Gastroesophageal sphincter (tissue), 4 donors: ENCODE measurements at places on chromosomes 4 and X.

GRCh38 chr4:62914758-62915157 lies 1494.5 kb downstream of the TECRL start:
- ATAC-seq, result no peak

DNA sequence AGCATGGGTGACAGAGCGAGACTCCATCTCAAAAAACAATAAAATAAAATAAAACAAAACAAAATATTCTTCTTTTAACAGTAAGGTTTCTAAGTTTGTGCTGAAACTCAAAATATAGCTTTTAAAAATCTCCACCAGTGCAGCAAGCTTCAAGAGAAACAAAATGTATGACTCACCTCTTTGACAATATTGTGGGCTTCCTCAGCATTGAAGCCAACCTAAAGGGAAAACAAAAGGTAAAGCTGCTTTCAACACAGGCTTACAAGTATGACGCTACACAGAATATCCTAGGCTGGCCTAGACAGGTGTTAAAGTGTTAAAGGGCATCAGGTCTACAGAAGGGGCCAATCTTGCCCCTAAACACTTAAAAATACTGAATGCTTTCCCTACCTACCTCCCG lies 1.2 kb downstream of the DYNLT3 start:
- no peak for ATAC-seq

GRCh38 chrX:149804102-149804501 lies 22.4 kb downstream of the MAGEA9 start:
- ATAC-seq, result no peak

- no peak for ATAC-seq
These were observed 55.6 kb downstream of the CYLC1 start for GRCh38 chrX:83916525-83916924.

DNA sequence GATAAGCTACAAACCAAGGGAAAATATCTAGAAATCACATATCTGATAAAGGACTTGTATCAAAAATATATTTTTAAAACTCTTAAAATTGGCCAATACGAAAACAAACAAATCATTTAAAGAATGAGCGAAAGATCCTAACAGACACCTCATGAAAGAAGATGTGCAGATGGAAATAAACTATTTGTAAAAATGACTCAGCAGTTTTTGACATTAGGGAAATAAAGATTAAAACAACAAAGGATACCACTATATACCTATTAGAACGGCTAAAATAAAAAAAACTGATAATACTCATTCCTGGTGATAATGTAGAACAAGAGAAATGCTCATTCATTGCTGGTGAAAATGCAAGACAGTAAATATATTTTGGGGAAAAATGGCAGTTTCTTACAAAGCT lies 506.4 kb downstream of the KLHL4 start:
- no peak for ATAC-seq

GRCh38 chr4:11483046-11483445 lies 54.4 kb upstream of the HS3ST1 start:
- no peak for ATAC-seq

GRCh38 chrX:86148594-86148993 lies 343 bp downstream of the DACH2 start:
- peak; percentile 22 for ATAC-seq

- ATAC-seq, result no peak
These were observed 48.3 kb downstream of the MTHFD2L start for GRCh38 chr4:74206088-74206825.

- no peak for ATAC-seq
These were observed 78.4 kb downstream of the IRF2 start for GRCh38 chr4:184395971-184396391.

DNA sequence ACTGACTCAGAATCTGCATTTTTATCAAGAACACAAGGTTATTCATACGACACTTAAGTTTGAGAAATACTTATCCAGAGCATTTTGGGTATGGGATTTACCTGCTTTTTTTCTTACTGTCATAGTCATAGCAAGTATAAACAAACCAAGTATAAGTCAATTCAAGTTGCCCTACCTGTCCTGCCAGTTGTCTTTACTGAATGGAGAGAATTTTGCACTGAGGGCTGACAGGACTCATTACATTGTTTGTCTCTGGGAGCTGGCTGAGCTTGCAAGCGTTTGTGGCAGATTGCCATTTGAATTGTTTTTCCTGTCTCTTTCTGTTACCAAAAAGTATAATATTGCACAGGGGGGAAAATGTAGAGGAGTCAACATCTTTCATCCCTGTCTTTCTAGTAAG lies 278.9 kb upstream of the MAGEC2 start:
- ATAC-seq, result no peak

- no peak for ATAC-seq
These were observed 134.2 kb downstream of the PWWP3B start for GRCh38 chrX:106302304-106302703.

GRCh38 chrX:50799531-50799961 lies 14.4 kb downstream of the SHROOM4 start:
- no peak for ATAC-seq

GRCh38 chr4:7966281-7967062 lies 26.8 kb upstream of the AFAP1 start:
- no peak for ATAC-seq

DNA sequence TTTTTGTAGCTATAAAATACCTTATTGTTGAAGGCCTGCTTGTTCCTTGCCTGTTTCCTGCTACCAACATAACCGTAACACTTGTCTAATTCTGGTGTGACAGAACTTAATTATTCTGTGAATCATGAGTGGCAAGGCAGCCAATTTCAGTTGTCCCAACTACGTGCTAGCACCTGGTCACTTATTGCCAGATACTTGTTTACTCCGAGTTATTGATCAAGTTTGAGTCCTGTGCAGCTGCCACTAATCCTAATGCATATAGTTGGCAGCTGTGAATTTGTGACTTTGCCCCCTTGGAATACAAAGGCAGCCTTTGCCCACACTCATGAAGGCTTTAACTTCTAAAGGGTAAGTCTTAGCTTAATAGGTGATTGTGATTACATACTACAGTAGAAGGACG lies 7.8 kb upstream of the RNF128 start:
- ATAC-seq, result no peak

GRCh38 chr4:184591070-184591677 lies 58.1 kb downstream of the CASP3 start:
- ATAC-seq, result no peak

- ATAC-seq, result no peak
These were observed 3.0 kb downstream of the RAP2C start for GRCh38 chrX:132216283-132216682.

- ATAC-seq, result no peak
These were observed 1577.0 kb upstream of the TENM3 start for GRCh38 chr4:180665994-180666824.

DNA sequence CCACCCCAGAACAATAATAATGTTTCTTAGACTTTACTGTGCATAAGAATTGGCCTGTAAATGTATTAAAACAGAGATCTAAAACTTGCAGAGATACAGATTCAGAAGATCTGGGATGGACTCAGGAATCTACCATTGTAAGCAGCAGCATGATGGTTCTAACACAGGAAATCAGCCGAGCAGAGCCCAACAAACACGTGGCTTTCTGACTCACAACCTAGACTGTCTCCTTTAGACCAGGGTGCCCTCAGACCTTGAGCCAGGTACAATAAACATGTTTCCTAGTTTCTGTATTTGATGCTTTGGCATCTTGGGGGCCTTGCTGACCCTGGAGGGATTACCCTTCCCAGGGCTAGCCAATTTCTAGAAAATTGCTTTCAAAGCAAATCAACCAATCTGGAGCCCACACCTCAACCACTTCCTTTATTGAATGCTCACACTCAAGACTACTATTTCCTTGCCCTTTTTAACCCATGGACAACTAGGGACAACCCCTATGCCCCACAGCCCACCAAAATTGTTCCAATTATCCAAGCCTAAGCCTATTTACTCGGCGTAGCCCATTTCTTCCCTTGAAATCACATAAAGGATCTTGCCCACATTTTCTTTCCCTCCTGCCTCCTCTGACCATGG lies 80.5 kb downstream of the TBC1D9 start:
- no peak for ATAC-seq

- no peak for ATAC-seq
These were observed 30.7 kb upstream of the ZNF280C start for GRCh38 chrX:130299279-130300009.

- ATAC-seq, result no peak
These were observed 328.4 kb upstream of the HAND2 start for GRCh38 chr4:173858471-173858870.

- ATAC-seq, result no peak
These were observed 31.3 kb upstream of the GNRHR start for GRCh38 chr4:67785528-67785927.

GRCh38 chr4:186104890-186105646 lies 564 bp downstream of the FAM149A start:
- peak; percentile 64 for ATAC-seq

- no peak for ATAC-seq
These were observed 3.1 kb upstream of the SH3TC1 start for GRCh38 chr4:8195841-8196458.

DNA sequence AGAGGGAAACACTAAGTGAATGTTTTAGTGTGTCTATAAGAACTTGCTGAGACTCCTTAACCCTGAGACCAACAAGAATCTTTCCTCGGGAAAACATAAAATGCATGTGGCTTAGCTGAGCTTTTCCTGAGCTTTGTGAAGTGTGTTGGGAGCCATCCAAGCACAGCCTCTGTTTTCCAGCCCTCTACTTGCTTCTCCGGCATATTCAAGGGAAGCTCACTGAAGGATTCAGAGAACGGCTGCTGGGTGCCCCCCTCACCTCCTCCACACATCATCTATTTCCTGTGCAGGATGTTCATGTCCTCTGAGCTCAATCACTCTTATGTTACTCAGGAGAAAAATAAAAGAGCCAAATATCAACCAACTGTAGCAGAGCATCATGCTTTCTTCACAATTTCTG lies 492.1 kb downstream of the IL15 start:
- peak; percentile 30 for ATAC-seq

GRCh38 chrX:151711154-151711553 lies 4.7 kb upstream of the FATE1 start:
- ATAC-seq, result no peak

GRCh38 chrX:119190831-119191230 lies 45.3 kb upstream of the PGRMC1 start:
- ATAC-seq, result peak; percentile 72

DNA sequence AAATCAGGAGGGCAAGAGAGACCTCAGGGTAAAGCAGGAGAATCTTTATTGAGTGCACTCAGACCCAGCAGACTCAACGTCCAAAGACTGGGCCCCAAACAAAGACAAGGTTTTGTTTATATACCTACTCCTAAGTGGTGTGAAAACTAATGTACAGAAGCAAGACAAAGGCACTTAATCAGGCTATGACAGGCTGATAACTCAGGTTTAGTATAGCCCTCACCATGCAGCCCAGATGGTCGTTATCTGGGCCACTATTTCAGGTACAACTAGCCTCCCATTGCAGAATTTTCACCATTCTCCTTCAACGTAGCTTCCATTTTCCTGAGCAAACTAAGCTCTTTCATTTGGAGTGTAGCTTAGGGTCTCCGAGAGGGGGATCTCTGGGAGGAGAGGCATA lies 36.9 kb downstream of the SULT1E1 start:
- no peak for ATAC-seq

DNA sequence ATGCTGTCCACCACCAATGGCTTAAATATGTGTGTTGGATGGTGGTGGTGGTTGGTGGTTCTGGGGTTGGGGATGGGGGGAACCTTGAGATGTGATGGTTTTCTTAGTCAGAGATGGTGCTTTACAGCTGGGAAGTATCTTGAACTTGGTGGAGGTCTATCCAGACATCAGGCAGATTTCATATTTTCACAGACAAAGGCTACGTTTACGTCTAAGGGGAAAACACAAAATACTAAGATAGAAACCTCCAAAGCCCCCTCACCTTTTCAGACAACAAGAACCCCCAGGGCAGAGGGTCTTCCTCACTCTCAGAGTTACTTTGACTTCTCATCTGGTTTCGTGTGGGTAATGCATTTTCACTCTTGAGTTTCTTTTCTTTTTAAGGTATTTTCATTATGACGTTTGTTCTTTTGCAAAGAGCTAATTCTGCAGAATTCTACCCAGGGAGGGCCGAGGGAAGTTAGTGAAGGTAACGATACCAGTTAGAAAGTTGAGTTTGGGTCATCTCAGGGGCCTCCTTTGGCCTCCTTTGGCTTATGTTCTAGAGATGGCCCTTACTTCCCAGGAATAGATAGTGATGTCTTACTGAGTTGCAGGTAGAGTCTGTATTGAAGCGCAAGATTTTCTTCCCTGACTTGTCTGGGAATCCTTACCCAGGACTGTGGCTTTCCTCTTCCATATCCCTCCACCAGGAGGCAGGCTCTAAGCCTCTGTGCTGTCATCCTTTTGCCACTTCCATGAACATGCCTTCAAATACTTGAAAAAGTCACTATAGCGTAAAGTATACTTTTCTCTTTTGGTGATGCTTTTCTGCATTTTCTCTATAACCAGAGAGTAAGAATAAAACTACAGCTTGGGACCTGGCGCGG lies 31.9 kb downstream of the RHOH start:
- ATAC-seq, result no peak

DNA sequence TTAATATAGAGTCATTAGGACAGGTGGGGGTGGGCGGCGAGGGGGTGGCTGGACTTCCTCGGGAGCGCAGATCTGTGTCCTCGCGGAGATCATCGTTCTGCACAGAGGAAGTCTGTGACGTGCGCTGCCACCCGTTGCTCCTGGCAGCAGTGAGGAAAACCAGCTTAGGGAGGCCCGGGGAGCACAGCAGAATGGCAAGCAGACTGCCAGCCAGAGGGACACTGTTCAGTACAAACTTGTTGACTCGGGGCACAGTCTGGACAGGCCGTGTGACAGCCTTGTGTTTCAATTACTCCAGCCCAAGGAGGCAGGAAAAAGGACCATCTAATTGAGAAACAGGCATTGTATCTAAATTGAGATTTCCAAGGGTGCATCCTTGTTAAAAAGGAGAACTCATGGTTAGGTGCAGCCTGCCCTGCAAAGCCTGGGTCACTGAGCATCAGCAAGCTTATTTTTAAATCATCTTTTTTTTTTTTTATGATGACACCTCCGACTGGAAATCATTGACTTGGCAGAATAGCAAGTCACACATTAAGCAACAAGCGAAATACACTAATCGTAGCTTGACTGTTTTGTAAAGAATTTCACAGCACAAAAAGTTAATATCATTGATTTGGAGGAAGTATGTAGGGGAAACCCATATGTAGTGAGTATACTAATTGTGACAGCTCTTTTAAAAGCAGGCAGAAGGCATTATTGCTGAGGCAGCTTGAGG lies 512.0 kb upstream of the FAT1 start:
- ATAC-seq, result no peak

DNA sequence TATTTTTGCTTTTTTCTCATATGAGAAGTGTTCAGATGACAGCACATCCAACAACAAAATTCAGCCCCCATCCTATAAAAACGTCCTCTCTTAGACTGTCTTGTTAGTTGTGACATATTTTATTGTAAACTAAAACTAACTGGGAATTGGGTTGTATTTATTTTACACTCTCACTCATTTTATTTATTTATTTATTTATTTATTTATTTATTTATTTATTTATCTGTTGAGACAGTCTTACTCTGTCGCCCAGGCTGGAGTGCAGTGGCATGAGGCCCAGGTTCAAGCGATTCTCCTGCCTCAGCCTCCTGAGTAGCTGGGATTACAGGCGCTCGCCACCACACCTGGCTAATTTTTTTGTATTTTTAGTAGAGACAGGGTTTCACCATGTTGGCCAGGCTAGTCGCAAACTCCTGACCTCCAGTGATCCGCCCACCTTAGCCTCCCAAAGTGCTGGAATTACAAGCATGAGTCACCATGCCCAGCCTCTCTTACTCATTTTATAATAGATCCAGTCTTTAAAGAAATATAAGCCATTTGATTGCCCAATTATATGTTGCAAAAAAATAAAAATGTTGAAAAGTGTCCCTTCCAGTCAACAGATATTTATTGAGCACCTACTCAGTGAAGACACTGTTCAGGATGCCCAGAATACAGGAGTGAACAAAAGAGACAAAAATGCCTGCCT lies 44.6 kb downstream of the PALLD start:
- no peak for ATAC-seq

- no peak for ATAC-seq
These were observed 93.2 kb upstream of the ATP8A1 start for GRCh38 chr4:42750091-42750490.
